ENCODE measurements at places on chromosomes 3 and 15.

DNA sequence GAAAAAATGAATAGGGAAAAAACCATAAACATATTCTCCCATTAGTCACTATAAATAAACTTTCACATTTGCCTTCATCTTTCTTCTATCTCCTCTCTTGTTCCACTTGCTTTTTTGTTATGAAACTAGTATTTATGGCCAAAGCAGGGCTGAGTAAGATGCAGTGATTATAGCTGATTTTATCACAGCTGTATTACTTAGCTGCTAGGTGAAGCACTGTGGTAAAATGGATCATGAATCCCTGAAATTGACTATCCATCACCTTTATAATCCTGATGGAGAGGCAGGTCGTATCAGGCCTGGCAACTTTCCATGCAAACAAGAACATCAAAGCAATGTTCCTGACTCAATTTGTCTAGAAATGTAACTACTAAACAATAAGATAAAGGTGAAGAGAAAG lies 471.6 kb downstream of the TUSC7 start:
- no peak for DNase-seq

DNA sequence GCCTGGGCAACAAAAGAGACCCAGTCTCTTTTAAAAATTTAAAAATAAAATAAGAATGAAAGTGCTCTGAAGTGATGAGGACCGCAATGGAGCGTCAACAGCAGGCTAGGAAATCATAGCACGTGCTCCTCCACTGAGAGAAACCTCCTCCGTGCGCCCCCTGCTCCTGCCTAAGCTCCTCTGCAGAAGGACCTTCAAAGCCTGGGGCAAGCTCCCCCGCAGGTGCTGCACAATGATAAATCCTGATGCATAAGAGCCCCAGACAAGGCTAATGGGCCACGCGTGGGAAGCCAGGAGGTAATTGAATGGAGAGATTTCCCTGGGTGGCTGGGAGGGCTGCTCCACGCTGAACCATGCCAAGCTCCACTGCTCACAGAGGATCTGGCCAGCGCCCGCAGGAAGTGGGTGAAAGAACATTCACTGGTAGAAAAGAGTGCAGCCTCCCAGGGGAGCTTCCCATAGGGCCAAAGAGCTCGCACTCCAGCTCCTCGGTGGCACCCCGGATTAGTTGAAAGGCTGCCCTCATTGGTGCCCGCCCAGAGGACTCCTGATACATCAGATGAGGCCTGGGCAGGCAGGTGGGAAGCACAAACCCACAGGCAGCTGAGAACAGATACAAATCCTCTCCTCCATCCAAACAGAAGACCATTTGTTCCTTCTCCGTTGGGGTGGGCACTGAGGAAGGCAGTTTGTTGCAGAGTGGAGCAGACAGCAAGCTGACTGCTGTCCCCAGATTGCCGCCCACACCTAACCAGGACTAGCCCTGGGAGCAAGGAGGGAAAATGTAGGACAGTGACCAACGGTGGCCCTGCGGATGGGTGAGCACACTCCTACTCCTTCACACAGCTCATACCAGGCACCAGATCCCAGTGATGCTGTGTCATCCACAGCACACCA lies 52.5 kb downstream of the CPN2 start:
- peak; percentile 24 for DNase-seq

GRCh38 chr3:55368366-55368765 lies 118.7 kb downstream of the WNT5A start:
- DNase-seq: no peak

DNA sequence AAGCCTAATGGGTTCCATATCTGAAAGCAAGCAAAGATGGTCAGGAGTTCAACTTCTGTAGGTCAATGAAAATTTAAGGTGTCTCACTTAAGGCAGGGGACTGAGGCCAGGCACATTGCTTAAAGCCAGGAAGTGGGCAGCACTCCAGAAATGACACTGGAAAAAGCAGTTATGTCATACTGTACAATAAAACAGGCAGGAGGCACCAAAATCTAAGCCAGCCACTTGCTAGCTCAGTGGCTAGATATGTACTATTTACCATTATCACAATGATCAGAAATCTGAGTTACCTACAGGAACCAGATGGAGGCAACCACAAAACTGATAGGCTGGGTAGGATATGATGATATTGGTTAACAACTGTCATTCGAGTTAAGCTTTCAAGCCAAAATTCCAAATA lies 57.3 kb downstream of the FRMD5 start:
- DNase-seq: no peak

- DNase-seq: no peak
Observed at GRCh38 chr3:151259664-151260063, 18.7 kb downstream of the P2RY14 start.

GRCh38 chr3:167736264-167736787 lies 805 bp downstream of the SERPINI1 start:
- no peak for DNase-seq

GRCh38 chr3:7646851-7647250 lies 785.9 kb downstream of the GRM7 start:
- DNase-seq: no peak
